Dorsolateral prefrontal cortex (tissue), 122 donors: ENCODE measurements at places on chromosomes 12 and 14.

- DNase-seq, result no peak
These were observed 125.7 kb upstream of the KRAS start for GRCh38 chr12:25376407-25376806.

GRCh38 chr12:117408161-117408791 is 46.9 kb upstream of the NOS1 start:
- DNase-seq, result no peak

- DNase-seq, result peak; percentile 43
These were observed 136.4 kb upstream of the USP15 start for GRCh38 chr12:62123721-62124203.

- DNase-seq, result no peak
These were observed 8.9 kb upstream of the PUS1 start for GRCh38 chr12:131920157-131920508.

- no peak for DNase-seq
These were observed 221.7 kb downstream of the BCL11B start for GRCh38 chr14:99050309-99050708.

GRCh38 chr12:59717436-59717835 is 121.6 kb downstream of the SLC16A7 start:
- no peak for DNase-seq

DNA sequence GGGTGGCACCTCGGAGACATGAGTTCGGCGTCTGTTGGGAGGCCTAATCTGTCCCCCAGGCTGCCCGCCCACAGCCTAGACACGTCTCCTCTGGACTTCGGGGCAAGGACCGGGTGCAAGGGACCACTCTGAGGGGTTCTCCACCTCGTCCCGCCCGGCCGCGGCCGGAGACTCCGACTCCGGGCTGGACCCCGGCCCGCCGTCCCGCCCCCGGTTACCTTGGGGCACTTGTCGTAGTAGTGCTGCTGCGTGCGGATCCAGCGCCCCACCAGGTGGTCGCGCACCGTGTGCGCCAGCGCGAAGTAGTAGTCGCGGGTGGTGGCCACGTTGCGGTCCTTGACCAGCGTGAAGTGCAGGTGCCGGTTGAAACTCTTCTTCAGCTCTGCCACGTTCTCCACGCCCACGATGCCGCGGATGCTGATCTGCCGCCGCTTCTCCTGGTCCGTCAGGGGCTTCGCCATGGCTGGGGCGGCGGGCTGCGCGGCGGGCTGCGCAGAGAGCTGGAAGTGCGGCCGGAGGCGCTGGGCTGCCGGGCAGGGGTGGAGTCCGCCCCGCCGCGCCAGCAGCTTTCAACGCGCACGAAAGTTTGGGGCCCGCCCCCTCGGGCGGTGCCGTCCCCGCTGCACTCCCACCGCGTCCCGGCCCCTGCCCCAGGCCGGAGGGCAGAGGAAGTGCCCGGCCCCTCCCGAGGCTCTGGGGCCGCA is at the start of gene PYGL:
PYGL (minus strand) TSS at position 541 of the 704 bp plus-strand sequence; CDS start at position 461, 80 bp downstream.
- no peak for DNase-seq

DNA sequence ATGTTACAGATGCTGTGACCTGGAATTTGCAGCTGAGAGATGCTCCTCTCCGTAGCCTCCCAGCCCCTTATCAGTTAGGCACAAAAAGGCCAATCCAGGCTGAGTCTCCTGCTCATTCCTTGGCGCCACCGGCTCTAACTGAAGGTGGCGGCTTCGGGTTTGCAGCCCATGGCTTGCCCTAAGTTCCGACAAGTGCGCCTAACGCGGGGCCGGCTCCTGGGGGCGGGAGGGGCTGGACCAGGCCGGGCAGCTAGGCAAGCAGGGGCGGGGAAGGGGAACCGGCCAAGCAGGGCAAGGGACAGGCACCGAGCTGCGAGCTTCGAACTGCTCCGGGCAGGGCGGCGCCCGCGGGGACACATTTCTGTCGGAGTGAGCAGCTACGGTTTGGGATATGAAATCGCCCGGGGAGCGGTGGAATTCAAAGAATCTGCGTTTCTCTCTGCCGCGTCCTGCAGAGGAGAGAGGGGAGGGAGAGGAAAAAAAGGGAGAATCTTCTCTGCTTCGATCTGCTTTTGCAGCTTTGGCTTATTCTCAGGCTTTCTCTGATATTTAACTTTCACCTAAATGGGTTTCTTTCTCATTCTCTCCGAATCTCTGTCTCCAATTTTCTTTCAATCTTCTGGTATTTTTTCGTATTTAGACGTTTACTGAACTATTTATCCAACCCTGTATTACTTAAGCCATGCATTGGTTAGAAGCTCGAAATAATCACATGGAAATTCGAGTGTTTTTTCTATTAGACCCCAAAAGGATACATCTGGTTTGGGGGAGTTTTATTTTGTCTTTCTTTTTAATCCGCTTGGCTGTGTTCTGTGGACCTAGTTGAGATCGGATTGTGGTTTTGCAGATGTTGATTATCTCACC is 1.6 kb upstream of the HOXC12 start:
- no peak for DNase-seq

DNA sequence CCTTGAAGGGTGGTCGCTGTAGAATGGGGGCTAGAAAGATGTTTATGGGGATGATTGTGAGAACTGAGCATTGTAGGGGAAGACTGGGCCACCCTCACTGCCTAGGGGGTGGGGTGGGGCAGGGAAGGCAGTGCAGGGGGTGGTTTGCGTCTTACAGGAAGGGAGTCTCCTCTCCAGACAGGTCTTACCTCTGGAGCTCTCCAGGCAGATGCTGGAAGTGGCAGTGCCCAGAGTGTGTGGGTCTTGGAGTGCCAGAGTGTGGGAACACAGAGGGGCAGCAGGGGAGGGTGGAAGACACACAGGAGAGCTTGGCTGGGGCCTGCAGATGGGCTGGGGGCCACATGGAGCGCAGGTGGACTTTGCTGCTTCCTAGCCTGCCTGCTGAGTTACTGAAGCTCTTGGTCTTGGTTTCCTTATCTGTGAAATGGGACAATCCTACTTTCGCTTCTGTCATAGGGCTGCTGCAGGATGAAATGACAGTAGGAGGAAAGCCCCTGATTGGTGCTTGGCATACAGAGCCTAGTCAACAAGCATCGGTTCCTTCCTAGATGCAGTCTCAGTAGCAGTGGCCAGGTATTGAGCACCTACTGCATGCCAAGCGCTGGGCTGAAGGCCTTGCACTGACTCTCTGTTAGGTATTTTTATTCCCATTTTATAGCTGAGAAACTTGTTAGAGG is 118.3 kb downstream of the SLC25A47 start:
- no peak for DNase-seq

DNA sequence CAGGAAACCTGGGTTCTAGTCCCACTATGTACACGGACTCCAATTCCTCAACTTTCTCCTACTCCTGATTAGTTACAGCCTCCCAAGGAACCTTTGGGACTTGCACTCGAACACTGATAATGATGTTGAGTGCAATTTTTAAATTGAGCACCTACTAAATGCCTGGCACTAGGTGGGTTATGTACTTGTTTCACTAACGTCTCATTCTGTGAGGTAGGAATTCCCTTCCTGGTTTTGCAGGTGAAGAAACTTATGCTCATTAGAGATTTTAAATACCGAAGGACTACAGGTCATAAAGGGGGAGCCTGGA is 536 bp downstream of the PARPBP start:
- DNase-seq, result no peak

- no peak for DNase-seq
These were observed 56.8 kb downstream of the CDK17 start for GRCh38 chr12:96343347-96343954.

- no peak for DNase-seq
These were observed 100.3 kb upstream of the FAR2 start for GRCh38 chr12:29048787-29049186.

DNA sequence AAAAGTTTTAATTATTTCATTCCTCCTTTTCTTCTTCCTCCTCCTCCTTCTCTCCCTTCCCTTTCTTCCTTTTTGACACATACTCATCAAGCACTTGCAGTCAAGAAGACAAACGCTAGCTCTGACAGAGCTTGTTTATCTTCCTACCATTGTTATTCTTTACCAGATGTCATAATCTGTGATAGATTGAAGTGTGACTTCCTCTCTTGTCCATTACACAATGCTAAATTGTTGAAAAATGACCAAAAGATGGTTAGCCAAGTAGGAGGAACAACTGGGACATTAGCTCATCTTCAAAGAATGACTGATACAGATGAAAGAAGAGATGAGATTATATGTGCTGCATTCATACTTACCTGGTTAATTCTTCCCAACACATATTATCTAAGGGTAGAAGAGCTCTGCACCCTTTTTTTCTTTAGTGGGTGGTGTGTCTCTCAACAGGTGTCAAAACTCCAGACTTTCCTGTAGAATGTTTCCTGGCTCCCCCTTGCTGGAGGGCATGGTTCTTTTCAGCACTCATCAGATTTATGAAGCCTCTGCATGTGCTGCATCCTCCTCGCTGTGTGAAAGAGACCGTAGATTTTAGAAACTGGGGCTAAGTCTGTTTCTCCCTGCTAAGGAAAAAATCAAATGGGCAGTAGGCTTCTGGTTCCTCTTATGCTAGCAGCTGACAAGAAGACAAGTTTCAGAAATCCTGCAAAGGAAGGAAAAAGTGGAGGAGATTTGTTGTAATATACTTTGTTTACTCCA is 147.1 kb downstream of the TMX1 start:
- DNase-seq, result no peak

- DNase-seq, result no peak
These were observed 568 bp upstream of the SIVA1 start for GRCh38 chr14:104752423-104752734.

- DNase-seq, result no peak
These were observed 4.7 kb upstream of the FAM234B start for GRCh38 chr12:13039328-13039956.

GRCh38 chr12:62210422-62210821 is 49.8 kb upstream of the USP15 start:
- DNase-seq, result peak; percentile 11
